ENCODE measurements at places on chromosomes 5 and 9.

DNA sequence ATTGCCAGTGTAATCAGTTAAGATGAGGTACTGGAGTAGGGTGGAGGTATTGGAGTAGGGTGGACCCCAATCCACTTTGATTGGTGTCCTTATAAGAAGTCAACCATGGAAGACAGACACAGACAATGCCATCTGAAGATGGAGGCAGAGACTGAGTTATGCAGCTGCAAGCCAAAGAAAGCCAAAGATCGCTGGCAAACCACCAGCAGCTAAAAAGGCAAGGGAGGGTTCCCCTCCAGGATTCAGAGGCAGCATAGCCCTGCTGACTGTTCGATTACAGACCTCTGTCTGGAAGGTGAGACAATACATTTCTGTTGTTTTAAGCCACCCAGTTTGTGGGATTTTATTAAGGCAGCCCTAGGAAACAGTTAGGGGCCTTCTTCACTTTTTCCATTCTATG lies 30.5 kb upstream of the CKMT2 start:
- no peak for DNase-seq

- no peak for DNase-seq
Observed at GRCh38 chr9:38286357-38286756, 106.1 kb upstream of the ALDH1B1 start.

GRCh38 chr9:132732326-132733259 lies 62.3 kb downstream of the GTF3C4 start:
- DNase-seq: no peak

DNA sequence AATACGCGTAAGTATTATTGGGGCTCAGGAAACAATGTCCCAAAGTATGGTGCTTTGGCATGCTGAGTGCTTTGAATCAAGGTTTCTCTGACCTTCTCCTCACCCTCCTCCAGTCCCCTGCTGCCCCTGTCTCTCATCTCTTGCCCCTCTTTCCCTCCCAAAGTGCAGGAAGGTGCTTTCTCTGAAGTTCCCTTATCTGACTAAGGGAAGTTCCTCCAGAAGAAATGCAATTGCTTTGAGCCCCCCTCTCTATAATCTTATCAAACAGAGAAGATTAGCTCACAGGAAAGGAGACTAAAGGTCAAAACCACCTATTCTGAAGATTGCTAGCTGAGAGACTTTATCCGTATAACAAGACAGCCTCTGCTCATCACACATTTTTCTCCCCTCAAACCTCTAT lies 288.1 kb downstream of the ARL15 start:
- DNase-seq: no peak

GRCh38 chr9:29325894-29326293 lies 1752.6 kb upstream of the C9orf72 start:
- DNase-seq: no peak

DNA sequence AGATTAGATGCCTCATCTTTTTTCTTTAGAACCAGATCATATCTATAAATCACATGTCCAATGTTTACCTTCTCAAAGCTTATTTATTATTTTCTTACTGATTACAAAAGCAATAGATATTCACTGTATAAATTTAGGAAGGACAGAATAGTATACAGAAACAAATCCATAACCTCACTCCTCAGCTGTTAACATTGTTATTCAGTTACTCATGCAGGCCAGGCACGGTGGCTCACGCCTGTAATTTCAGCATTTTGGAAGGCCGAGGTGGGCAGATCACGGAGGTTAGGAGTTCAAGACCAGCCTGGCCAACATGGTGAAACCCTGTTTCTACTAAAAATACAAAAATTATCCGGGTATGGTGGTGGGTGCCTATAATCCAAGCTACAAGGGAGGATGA lies 15.3 kb downstream of the STOM start:
- DNase-seq: no peak

DNA sequence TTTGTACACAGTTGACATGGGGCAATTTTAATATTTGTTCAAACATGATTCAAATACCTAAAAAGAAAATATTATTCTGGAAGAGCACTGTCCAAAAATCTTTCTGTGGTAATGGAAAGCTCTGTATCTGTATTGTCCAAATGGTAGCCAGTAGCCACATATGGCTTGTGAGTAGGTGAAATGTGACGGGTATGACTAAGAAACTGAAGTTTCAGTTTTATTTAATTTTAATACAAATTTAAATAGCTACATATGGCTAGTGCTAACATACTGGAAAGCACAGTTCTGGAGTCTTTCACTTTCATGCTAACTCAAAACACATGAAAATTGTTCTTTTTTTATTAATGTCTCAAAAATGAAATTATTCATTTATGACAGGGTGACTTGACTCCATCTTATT lies 132.6 kb downstream of the PLK2 start:
- DNase-seq: no peak

DNA sequence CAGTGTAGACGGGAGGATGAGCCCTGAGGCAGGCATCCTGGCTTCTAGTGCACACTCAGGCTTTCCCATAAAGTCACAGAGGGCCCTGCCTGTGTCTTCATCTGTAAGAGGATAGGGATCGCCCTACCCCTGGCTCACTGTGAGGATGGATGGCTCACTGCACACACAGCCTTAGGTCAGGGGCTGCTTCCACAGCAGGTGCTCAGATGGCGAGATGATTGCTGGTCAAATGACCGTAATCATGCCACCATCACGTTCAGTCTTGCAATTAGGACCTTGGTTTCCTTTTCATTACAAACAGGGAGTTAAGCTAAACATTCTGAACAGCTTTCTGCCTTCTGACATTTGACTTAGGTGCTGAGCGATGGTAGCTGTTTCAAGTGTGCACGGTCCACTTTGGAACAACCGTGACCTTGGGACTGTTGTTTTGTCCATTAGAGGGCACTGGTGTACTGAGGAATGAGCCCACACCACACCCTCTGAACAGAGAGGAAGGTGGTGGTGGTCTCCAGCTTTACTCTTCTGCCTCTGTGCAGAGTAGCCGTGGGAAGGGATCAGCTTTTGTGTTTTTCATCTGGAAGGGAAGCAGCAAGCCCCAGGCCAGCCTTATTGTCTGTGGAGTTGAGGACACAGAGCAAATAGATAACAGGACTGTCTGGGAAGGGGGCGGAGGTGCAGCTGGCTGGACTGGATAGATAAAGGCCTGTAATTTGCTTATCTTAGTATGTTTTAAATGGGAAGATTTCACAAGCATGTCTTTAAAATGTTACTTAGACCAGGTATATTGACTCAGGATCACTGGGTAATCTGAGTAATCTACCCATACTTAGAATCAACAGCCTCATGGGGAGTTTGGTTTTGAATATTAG lies 183.1 kb downstream of the TRIO start:
- DNase-seq: no peak

- no peak for DNase-seq
Observed at GRCh38 chr5:15320871-15321270, 179.1 kb upstream of the FBXL7 start.

DNA sequence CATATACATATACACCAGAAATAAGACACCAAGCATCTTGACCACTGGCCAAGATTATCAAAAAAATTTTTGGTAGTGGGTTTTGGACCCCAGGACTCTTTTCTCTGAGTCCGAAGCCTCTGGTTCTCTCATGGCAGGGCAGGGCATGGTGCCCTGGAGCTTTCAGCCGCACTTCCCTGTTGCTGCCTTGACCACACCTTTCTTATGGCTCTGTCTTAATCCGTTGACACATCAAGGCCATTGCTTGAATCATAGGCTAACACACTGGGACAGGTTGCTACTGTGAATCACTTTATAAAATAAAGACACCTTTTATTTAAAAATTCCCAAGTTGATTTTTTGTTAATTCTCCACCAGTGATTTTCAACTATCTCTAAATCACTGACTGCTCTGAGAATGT lies 45.4 kb upstream of the CAST start:
- no peak for DNase-seq
